Activated CD4-positive, alpha-beta T cell treated with anti-CD3 and anti-CD28 coated beads, Interleukin-2, amount 50 U/mL, for 4 hours (primary cell): ENCODE measurements at places on chromosomes 1 and 21.

- DNase-seq: peak; percentile 3
Observed at GRCh38 chr1:10733474-10734366, 62.7 kb downstream of the CASZ1 start.

GRCh38 chr1:162384116-162384515, 2.6 kb downstream of the C1orf226 start:
- no peak for DNase-seq

DNA sequence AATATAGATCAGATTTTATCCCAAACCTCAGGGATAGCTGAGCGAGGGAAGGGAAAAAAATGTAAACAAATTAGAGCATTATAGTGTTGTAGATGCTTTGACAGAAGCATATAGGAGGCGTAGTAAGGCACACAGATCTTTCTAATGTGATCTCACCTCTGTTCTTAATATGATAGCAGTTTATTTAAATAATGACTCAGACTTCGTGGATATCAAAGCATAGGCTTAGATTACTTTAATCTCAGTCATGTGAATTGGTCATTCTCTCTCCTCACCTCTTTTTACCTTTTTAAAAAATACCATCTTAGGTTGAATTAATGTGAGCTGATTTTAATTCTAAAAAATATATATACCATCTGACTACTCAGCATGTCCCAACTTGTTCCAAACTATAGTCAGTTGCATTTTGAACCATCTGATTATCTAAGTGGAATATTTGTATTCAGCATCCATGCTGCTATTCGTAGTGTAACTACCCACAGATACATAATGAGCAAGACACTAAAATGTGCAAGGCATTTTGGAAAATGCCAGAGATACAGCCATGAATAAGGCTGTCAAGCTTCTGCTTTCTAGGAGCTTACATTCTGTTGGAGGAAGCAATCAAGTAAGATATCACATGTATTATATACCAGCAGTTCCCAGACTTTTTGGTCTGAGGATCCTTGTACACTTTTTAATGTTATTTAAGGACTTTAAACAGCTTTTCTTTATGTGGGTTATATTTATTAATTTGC, 76.7 kb downstream of the OSBPL9 start:
- DNase-seq: no peak

DNA sequence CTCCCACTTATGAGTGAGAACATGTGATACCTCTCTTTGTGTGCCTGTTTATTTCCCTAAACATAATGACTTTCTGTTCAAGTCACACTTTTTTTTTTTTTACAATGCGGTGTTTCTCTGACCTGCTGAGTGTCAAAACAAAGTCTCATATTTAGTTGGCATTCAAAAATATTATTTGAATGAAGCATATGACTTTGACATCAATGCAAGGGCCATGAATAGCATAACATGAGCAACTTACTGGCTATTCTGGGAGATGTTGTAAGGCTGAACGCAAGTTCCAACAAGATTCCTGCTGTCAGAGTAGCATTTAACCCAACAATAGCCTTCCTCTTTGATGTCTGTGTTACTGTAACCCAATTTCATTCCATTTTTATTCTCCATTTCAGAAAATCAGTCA, 2.0 kb upstream of the KRTAP19-1 start:
- DNase-seq: no peak

GRCh38 chr1:166111430-166111829, 55.4 kb downstream of the FAM78B start:
- DNase-seq: no peak

GRCh38 chr1:151502859-151503780, 8.1 kb upstream of the CGN start:
- no peak for DNase-seq

- no peak for DNase-seq
Observed at GRCh38 chr1:244439391-244440032, 12.2 kb downstream of the ADSS2 start.

DNA sequence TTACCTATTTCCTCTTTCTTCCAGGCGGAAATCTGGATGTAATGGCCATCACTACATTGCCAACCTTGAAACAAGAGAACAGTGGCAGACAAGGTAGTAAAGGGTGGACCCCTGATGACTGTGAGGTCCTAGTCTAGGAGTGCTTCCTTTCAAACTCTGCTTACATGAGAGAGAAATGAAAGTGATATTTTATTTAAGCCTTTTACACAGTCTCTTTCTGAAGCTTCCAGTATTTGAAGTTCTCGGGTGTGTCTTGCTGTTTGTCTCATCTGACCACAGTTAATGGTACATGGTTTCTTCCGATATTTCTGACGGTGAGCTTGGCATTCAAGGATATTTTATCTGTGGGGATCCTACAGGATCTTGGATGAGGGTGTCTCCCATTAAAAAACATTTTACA, 215.2 kb downstream of the SLC45A1 start:
- no peak for DNase-seq

- no peak for DNase-seq
Observed at GRCh38 chr1:17423781-17424245, 15.7 kb downstream of the RCC2 start.

DNA sequence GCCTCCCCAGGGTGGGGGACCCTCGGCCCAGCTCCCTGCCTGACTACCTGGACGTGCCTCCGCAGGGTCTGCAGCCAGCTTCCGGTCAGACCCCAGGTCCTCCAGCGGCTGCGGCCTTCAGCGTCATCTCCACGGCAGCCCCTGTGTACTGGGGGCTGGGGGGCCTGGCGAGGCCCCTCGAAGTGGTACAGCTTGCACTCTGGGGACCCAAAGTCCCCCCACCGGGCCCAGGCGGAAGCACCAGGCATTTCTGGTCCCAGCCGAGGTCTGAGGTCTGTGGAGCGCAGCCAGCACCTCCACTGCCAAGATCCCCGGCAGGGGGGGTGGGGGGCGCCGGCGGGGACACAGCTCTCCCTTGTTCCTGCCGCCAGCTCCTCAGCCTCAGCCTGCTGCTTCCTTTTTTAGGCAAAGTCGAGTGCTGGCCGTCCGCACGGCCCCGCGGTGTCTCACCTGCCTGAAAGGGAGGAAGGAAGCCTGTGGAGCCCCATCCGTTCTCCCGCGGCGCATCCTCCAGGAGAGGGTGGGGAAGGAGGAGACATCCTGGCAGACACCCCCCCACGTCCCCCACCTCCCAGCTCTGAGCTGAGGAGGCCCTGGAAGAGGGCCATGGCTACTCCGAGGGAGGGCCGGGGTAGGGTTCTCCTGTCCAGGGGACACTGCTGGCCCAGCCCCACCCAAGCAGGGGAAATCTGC, 1.2 kb upstream of the VWA1 start:
- no peak for DNase-seq

DNA sequence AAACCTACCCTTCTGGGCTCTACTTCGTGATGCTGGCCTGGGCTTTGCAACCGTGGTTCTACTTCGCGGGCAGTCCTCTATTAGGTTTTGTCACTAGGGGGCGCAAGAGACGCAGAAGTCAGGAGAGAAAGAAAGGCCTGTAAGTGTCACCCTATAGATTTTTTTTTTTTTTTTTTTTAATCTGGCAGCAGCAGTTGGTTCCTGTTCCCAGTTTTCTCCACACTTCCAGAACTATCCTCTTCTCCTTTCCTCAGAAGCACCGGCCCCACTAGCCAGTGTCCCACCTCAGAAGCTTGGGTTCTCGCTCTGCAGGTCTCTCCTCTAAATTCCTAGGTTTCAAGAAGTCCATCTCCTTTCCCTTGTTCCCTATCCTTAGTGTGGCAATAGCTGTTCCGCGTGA, 9.1 kb upstream of the LCE2D start:
- DNase-seq: peak; percentile 4

DNA sequence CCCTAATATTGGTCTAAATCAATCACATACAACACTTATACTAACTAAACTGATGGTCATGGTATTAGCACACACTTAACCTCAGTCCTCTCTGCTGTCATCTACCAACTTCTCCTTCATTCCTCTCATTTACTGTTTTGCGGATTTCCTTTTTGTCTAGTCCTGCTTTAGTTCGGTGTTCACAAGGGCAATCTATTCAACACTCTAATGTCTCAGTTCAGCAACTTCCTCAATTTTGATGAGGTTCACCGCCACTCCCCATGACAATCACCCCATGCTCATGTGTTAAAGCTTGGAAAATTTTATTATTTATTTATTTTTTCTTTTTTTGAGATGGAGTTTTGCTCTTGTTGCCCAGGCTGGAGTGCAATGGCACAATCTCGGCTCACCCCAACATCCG, 301.1 kb downstream of the PTPRC start:
- no peak for DNase-seq

- no peak for DNase-seq
Observed at GRCh38 chr1:43348343-43348808, 10.4 kb upstream of the CDC20 start.

DNA sequence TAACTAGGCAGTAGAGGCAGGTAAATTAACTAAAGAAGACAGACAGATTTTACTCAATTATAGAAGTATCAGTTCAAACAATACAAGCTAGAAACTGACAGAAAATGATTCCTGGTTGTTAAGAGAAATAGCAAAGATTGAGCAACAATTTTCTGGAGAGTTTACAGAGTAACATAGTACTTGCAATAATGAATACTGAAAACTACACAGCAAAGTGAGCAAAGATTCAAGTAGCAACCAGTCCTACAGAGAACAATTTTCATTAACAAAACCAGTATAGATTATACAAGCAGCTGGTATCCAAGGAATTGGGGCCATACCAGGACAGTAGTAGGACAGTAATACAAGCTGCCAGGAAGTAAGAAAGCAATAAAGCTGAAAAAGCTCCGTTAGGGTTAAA, 37.6 kb downstream of the EYA3 start:
- DNase-seq: no peak

GRCh38 chr1:41975850-41976569, 57.3 kb upstream of the HIVEP3 start:
- no peak for DNase-seq

GRCh38 chr1:164721228-164721496, 162.2 kb downstream of the PBX1 start:
- no peak for DNase-seq

DNA sequence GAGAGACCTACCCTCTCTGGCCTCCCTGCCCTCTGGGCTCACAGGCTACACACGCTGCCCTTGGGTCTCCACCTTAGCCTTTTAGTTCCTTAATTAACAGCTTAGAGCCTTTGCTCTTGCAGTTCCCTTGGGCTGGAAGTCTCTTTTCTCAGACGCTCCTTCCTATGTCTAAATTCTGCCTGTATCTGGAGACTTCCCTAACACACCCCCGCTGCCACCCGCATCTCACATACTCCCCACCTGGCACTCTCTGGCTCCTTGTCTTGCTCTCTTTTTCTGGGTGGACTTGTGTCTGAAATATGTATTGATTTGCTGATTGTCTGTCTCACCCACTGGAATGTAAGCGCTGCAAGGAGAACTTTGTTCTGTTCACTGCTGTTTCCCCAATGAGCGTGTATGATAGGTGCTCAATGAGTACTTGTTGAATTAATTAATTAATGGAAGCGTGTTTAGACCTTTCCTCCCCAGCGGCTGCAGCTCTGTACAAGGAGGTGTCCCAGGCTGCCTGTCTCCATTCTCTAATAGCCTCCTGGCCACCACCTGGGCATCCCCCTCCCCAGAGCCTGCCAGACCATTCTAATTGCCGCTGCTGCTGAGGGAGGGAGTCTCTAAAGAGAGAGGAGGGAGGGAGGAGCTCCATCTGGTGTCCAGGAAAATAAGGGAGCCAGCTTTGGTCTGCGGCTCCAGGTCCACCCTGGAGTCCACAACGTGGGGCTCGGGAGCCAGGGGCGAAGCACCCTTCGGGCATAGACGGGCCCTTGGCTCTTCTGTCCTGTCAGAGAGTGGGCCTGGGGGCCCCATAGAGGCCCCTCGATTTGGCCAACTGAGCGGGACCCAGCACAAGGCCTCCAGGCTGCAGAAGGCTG, 95.4 kb downstream of the RNF220 start:
- no peak for DNase-seq

DNA sequence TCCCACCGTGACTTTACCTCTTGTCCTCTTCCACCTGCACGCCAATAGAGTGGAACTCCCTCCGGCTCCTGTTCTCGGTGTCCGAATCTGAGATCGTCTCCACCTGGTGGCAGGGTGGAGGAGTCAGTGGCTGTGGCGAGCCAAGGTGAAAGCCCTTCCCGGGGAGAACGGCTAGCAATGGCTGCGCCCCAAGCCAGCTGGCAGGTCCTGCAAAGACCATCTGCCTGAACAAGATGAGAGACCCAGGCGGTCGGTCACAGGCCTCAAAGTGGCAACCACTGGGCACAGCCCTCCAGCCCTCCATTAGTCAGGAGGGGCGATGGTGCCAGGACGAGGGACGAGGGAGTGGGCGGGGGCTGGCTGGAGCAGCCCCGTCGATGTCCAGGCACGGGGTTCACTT, 25.4 kb upstream of the SMIM12 start:
- DNase-seq: no peak

DNA sequence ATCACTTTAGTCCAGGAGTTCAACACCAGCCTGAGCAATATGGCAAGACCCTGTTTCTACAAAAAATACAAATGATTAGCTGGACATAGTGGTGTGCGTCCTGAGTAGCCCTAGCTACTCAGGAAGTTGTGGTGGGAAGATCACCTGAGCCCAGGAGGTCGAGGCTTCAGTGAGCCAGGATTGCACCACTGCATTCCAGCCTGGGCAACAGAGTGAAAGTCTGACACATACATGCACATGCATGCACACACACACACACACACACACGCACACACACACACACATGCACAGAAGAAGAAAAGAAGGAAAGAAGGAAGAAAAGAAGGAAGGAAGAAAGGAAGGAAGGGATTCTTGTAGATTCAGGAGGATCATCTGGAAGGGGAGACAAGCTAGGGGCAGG, 104.4 kb upstream of the USP25 start:
- no peak for DNase-seq

GRCh38 chr1:10835822-10836421, 39.5 kb upstream of the CASZ1 start:
- no peak for DNase-seq

GRCh38 chr1:31769720-31770390, 5.7 kb upstream of the ADGRB2 start:
- no peak for DNase-seq

DNA sequence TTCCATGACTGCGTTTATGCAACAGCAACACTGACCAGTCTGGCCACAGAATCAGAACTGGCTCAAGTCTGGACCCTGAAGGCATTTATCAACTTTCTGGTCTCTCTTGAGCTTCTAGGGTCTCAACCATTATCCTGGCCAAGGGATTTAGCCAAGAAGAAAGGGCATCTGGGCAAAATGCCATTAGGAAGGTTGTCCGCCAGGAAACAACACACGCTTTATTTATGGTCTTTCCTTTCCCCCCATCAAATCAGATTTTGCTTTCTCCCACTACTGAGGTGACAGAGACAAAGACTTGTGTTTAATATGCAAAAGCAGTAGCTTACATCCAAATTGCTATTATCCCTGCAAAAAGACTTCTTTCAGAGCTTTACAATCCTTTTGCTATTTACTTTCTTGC, 81.6 kb upstream of the PPP2R5A start:
- DNase-seq: no peak

- DNase-seq: no peak
Observed at GRCh38 chr1:53090227-53091147, 28.5 kb downstream of the PODN start.

DNA sequence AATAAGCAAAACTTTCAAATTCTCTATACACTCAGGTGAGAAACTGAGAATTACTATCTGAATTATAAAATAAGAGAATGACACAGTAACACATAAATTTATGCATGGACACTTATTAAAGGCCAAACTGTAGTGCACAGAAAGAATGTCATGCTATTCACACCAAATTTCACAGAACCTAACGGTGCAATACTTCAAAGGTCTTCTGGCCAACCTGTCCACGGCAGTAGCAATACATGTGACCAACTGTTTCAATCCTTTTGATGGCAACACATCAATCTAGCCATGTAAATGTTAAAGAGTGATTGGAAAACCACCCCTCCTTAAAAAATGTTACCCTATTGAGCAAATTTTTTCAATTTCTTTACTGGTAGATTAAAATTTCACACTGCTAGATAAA, 10.4 kb downstream of the GATAD2B start:
- DNase-seq: no peak
